ENCODE measurements at places on chromosomes 12 and 14. TPM values are rescaled to one million over a fixed set of nuclear protein-coding genes. Genes with fewer than 3 reads are reported as not detected.

Gene B4GALNT1
- total RNA-seq, result 14.4 TPM

Gene NGB
- not detected for total RNA-seq

Gene FAM222A
- 0.39 TPM for total RNA-seq

Gene SDSL
- 5.5 TPM for total RNA-seq

Gene PTMS
- total RNA-seq, result 151 TPM

Gene ARID2
- 16.7 TPM for total RNA-seq

Gene KRT78
- total RNA-seq, result 0.36 TPM

Gene SERPINA10
- total RNA-seq, result not detected

Gene RTN1
- not detected for total RNA-seq

Gene IRAK3
- total RNA-seq, result 3.5 TPM

Gene RD3L
- not detected for total RNA-seq

Gene STON2
- 0.49 TPM for total RNA-seq

Gene HVCN1
- total RNA-seq, result 2.2 TPM

Gene C1QL4
- total RNA-seq, result 3.3 TPM

Gene RPL10L
- total RNA-seq, result not detected

Gene POTEM
- total RNA-seq, result 0.68 TPM

Gene DNM1L
- 39.3 TPM for total RNA-seq

Gene NYNRIN
- 0.39 TPM for total RNA-seq

Gene HOXC4
- total RNA-seq, result 2.5 TPM

Gene KRT77
- total RNA-seq, result not detected

Gene CRIP2
- total RNA-seq, result 120 TPM

Gene HOXC5
- 0.78 TPM for total RNA-seq

Gene RNASE7
- total RNA-seq, result not detected

Gene A2ML1
- total RNA-seq, result not detected

Gene DPF3
- 6.5 TPM for total RNA-seq

Gene GALNT4
- total RNA-seq, result 6.9 TPM

Gene CLSTN3
- total RNA-seq, result 4.5 TPM

Gene CLEC4E
- not detected for total RNA-seq

Gene SLC17A8
- not detected for total RNA-seq

Gene CLEC4C
- total RNA-seq, result not detected
